ENCODE measurements at places on chromosomes 2 and 18.

- DNase-seq, result no peak
Observed at GRCh38 chr2:158071018-158071417, 30.7 kb upstream of the UPP2 start.

DNA sequence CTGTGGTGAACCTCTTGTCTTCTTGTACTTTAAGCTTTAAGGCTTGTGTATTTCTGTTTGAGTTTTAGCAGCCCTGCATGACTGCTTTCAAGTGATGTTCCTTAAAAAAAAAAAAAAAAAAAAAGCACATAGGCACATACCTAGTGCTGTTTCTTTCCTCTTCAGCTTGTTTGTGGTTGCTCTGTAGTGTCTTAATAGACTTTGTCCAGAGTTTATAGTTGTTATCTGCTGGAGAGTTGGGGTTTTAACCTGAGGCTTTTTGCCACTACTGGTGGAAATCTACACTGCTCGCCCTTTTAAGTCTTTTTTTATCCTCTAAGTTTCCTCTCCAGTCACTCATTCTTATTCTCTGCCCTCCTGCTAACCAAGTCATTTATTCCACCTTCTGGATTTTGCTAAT, 34.5 kb downstream of the AGFG1 start:
- no peak for DNase-seq

GRCh38 chr2:240636563-240637115, 11.4 kb downstream of the GPR35 start:
- no peak for DNase-seq

DNA sequence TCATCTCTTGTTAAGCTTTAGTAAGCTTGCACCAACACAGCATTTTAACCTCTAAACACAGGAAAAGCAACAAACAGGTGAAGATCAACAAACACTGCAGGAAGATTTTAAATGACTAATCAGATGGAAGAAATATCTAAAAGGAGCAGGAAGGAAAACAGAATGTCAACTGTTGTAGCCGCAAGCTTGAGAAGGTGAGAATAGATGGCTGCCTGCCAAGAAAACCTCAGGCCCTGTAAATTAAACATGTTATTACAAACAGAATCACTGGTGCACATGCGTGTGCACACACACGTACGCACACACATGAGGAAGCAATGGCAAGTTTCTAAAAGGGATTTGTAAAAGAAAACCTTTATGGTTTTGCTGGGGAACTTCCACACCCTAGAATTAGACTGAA, 257.8 kb upstream of the GALNT5 start:
- DNase-seq, result no peak

- DNase-seq, result peak; percentile 27
Observed at GRCh38 chr2:160703648-160704585, 210.3 kb upstream of the RBMS1 start.

- no peak for DNase-seq
Observed at GRCh38 chr2:218228366-218229090, 11.5 kb downstream of the ARPC2 start.

DNA sequence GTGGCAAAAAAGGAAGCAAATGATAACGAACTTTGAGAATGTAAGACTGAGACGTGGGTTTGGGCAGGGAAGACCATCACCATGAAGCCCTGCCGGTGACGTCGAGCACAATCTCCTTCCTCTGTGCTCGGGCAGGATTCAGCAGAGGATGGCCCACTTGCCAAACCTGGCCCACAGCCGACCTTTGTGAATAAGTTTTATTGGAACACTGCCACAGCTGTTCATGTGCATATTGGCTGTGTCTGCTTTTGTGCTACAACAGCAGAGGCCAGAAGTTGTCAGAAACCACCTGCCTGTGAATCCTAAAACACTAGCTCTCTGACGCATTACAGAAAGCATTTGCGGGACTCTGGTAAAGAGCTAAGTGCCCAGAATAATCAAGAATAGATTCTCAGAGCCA, 223.9 kb downstream of the MYT1L start:
- peak; percentile 44 for DNase-seq

DNA sequence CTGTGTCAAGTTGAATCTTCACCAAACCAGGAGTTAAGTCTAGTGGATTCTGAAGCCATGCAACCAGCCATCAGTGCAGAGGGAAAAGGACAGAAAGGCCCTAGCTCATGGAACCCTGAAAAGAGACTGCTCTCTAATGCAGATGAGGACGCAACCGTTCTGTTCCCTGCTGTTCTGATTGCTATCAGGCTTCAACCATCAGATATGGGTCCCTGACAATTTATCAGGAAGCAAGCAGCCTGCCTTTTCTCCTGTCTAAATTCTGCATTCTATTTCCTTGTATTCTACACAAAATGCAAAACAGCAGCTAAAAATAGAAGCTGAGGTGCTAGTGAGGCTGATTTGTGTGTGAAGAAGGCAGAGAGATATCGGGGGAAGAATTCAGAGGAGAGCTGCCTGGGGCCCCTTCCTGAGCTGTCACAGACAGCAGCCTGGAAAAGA, 68.4 kb upstream of the RTN4 start:
- DNase-seq, result no peak

DNA sequence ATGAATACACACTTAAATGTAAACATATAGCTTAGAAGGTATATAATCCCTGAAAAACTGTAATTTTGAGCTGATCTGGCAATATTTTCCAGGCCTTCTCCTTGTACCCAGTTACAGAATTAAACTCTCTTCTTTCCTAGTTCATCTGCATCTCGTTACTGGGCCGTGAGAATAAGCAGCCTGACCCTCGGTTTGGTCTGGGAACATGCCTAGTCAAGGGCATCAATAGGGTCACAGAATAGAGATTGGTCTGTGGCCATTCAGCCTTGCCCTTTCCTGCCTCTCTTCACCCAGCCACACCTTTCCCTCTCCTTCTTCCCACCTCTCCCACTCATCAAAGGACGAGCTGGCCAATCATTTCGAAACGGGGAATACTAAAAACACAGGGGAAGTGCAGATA, 27.3 kb downstream of the SULT1C2 start:
- DNase-seq, result no peak

- DNase-seq, result peak; percentile 60
Observed at GRCh38 chr2:36781907-36782720, 85.6 kb downstream of the VIT start.

GRCh38 chr2:33051586-33052360, 105.0 kb downstream of the LTBP1 start:
- peak; percentile 53 for DNase-seq

GRCh38 chr2:56314796-56315195, 131.0 kb downstream of the CCDC85A start:
- DNase-seq, result peak; percentile 48

- no peak for DNase-seq
Observed at GRCh38 chr2:102478686-102479470, 5.9 kb downstream of the SLC9A4 start.

GRCh38 chr2:220856486-220856885, 715.6 kb downstream of the EPHA4 start:
- no peak for DNase-seq

GRCh38 chr2:127225186-127225960, 5.3 kb upstream of the CYP27C1 start:
- DNase-seq, result no peak

DNA sequence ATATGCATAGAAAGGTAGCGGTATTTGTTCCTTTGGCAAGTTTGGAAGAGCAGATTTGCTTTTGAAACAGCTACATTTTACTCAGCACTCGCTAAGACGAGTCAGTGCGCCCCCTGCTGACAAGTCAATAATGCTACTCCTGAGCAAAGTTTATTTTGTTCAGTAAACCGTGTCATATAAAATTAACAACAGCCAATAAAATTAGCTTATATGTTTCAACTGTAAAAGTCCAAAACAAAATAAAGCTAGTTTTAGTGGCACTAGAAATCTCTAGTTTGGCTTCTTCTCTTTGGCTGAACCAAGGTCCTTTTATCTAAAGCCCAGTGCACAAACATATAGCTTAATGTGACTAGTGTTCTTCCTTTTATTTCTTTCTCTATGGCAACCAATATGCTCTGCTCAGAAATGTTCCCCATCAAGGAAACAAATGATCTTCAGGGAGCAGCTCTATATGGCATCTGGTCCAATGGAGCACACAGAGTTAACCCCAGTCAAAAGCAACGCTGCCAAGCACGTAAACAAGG, 4.2 kb upstream of the POU3F3 start:
- peak; percentile 84 for DNase-seq

GRCh38 chr18:35197296-35197695, 43.5 kb upstream of the ZNF397 start:
- DNase-seq, result no peak
